ENCODE measurements at places on chromosomes 1 and 21. TPM values are rescaled to one million over a fixed set of nuclear protein-coding genes. Genes with fewer than 3 reads are reported as not detected.

- ATAC-seq = no peak
- H3K27ac ChIP-seq = no peak overlapping the region
- H3K36me3 ChIP-seq = peaks cover 43% of the 10 kb centered on the region
- H3K27me3 ChIP-seq = no peaks in the 10 kb centered on the region
These were observed 41.8 kb downstream of the FLVCR1 start for GRCh38 chr1:212899845-212900244.

DNA sequence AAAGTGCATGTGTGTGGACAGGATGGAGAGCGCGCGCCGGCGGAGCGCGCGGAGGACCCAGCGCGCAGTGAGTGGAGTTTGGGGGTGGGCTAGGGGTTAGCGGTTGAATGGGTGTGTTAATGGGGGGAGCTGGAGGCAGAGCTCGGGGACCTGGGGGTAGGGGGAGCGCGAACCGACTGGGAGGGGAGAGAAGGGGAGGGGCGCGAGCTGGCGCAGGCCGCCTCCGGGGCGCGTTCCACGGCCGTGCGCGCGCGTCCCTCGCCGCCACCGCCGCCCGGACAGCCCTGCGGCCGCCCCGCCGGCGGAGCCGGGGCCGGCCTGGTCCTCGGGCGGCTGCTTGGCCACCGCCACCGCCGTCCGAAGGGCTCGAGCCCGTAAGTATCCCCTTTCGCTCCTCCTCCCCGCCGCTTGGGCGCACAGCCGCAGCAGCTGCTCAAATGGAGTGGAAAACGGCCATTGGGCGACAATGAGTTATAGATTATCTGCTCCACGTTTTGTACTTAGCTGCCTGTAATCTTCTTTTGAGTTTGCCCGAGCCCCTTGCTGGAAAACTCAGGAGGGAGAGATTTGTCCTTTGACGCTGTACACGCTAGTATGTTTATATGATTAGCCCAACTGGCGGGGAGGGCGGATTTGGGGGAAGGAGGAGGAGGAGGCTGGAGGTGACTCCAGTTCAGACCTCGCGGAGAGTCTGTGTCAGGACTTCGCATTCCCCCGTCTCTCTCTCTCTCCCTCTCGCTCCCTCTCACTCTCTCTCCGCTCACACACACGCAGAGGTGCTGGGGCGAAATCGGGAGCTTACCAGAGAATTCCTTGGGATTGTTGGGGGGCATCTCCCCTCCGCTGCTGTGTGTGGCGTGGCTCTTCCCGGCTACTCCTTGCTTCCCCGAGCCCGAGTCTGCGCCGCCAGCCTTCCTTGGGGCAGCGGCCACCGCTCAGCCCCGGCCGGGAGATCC is at the start of gene ADGRL2:
ADGRL2 (plus strand) TSS at position 240 of the 956 bp plus-strand sequence. CDS start 36,051 bp downstream, outside the sequence.
- peak within 1 kb of the TSS; percentile 15 for H3K4me3 ChIP-seq
- H3K27ac ChIP-seq = no peak within 1 kb of the TSS
- no peaks in the 10 kb centered on the region for H3K36me3 ChIP-seq
- peaks cover 4% of the 10 kb centered on the region for H3K4me1 ChIP-seq
- peaks cover 21% of the 10 kb centered on the region for H3K27me3 ChIP-seq

DNA sequence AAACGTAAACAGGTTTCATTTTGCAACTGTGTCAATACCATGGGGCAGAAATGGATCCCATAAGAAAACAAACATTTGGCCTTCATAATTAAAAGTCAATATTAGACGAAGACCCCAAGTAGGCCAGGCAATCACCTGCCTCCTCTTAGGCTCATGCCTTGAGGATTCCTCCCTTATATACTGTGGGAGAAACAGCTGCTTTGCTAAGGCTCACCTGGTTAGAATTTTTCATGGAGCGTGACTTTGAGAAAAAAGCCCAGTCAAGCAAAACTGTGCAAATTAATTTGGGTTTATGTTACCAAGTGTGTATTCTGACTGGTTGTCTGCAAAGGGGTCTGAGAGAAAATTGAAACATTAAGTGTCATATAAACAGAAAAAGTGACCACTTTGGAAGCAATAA is 605.3 kb upstream of the USP24 start:
- ATAC-seq = no peak
- no peaks in the 10 kb centered on the region for H3K4me1 ChIP-seq
- H3K27me3 ChIP-seq = peaks cover 10% of the 10 kb centered on the region
- no peak overlapping the region for H3K4me3 ChIP-seq
- no peak overlapping the region for H3K27ac ChIP-seq

GRCh38 chr1:167456524-167456923 is 61.8 kb downstream of the CD247 start:
- peak overlapping the region; percentile 89 for H3K27ac ChIP-seq
- peaks cover 30% of the 10 kb centered on the region for H3K4me1 ChIP-seq
- peak; percentile 38 for ATAC-seq
- H3K4me3 ChIP-seq = peak overlapping the region; percentile 86
- H3K36me3 ChIP-seq = peaks cover 74% of the 10 kb centered on the region

- H3K27me3 ChIP-seq = no peaks in the 10 kb centered on the region
- H3K27ac ChIP-seq = peak within 1 kb of the TSS; percentile 98
- H3K4me1 ChIP-seq = peaks cover 25% of the 10 kb centered on the region
- H3K36me3 ChIP-seq = peaks cover 53% of the 10 kb centered on the region
- peak; percentile 93 for ATAC-seq
- H3K4me3 ChIP-seq = peak within 1 kb of the TSS; percentile 100
These were observed at the start of gene RCC1 for GRCh38 chr1:28505406-28506187. Gene RCC1 (plus strand): TSS chr1:28506043. CDS start chr1:28529867, 23,824 bp downstream.

GRCh38 chr1:95033843-95034242 is 38.9 kb downstream of the ALG14 start:
- H3K27me3 ChIP-seq = no peaks in the 10 kb centered on the region
- ATAC-seq = no peak
- no peaks in the 10 kb centered on the region for H3K4me1 ChIP-seq
- no peak overlapping the region for H3K4me3 ChIP-seq
- no peaks in the 10 kb centered on the region for H3K36me3 ChIP-seq

DNA sequence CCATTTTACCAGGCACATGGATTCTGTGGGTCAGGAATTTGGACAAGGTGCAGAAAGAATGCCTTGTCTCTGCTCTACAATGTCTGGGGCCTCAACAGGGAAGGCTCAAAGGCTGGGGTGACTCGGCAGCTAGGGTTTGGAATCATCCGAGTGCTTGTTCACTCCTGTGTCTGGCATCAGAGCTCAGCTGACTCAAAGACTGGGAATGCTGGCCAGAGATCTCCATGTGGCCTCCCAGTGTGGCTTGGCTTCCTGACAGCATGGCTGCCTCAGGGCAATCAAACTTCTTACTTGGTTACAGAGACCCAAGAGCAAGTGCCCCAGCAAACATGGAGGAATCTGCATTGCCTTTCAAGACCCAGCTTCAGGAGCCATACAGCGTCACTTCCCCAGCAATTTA is 110.5 kb downstream of the TOMM20 start:
- no peaks in the 10 kb centered on the region for H3K27me3 ChIP-seq
- no peak for ATAC-seq
- H3K27ac ChIP-seq = no peak overlapping the region
- H3K4me3 ChIP-seq = peak overlapping the region; percentile 40

GRCh38 chr1:36217670-36218069 is 6.6 kb upstream of the THRAP3 start:
- ATAC-seq = no peak
- H3K4me3 ChIP-seq = no peak overlapping the region
- no peaks in the 10 kb centered on the region for H3K36me3 ChIP-seq
- H3K27me3 ChIP-seq = no peaks in the 10 kb centered on the region
- H3K4me1 ChIP-seq = no peaks in the 10 kb centered on the region

DNA sequence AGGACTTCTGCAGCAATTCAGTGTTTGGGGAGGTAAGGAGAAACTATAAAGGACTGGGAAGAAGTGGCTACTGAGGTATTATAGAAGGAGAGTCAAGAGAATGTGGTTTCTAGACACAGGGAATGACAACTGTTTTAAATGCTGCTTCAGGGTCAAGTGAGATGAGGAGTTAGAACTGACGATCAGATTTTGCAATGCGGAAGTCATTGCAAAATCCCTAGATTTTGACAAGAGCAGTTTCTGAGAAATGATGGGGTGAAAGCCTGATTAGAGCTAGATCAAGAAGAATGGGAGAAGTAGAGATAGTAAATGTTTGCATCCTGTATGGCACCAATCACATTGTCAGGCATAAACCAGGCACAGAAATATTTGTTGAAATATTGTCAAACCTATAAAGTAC is 4.7 kb upstream of the TSNAX start:
- H3K4me3 ChIP-seq = no peak overlapping the region
- no peak for ATAC-seq

- H3K4me1 ChIP-seq = peaks cover 38% of the 10 kb centered on the region
- no peak overlapping the region for H3K4me3 ChIP-seq
- H3K36me3 ChIP-seq = no peaks in the 10 kb centered on the region
- no peak overlapping the region for H3K27ac ChIP-seq
- H3K27me3 ChIP-seq = peaks cover 5% of the 10 kb centered on the region
These were observed 117.8 kb upstream of the SLC25A33 start for GRCh38 chr1:9421533-9421873.

DNA sequence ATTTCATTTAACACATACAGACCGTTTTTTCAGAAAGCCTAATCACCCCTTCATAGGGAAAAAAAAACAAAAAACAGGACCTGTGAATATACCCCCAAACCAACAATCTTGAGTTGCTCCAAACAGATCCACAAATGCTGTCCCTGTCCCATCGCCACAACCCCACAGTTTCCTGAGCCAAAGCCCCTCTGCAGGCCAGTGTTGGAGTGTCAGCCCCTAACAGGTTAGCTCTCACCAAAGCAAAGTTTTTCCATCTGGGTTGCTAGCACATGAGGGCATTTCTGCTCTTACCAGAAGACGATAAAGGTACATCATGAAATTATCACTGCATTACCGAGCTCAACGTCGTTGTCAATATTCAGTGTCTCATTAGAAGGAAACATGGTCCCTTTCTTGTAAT is 40.8 kb downstream of the MCOLN2 start:
- no peak overlapping the region for H3K27ac ChIP-seq
- H3K4me3 ChIP-seq = no peak overlapping the region
- peaks cover 12% of the 10 kb centered on the region for H3K4me1 ChIP-seq
- no peaks in the 10 kb centered on the region for H3K27me3 ChIP-seq
- ATAC-seq = no peak
- H3K36me3 ChIP-seq = peaks cover 83% of the 10 kb centered on the region

GRCh38 chr1:26468911-26469310 is 3.3 kb upstream of the HMGN2 start:
- no peak overlapping the region for H3K4me3 ChIP-seq
- no peak for ATAC-seq
- peaks cover 13% of the 10 kb centered on the region for H3K4me1 ChIP-seq
- H3K36me3 ChIP-seq = peaks cover 86% of the 10 kb centered on the region
- H3K27me3 ChIP-seq = no peaks in the 10 kb centered on the region

GRCh38 chr1:202844935-202845334 is 34.2 kb downstream of the PCAT6 start:
- H3K4me3 ChIP-seq = no peak overlapping the region
- H3K27me3 ChIP-seq = no peaks in the 10 kb centered on the region
- peaks cover 6% of the 10 kb centered on the region for H3K4me1 ChIP-seq
- H3K36me3 ChIP-seq = no peaks in the 10 kb centered on the region

DNA sequence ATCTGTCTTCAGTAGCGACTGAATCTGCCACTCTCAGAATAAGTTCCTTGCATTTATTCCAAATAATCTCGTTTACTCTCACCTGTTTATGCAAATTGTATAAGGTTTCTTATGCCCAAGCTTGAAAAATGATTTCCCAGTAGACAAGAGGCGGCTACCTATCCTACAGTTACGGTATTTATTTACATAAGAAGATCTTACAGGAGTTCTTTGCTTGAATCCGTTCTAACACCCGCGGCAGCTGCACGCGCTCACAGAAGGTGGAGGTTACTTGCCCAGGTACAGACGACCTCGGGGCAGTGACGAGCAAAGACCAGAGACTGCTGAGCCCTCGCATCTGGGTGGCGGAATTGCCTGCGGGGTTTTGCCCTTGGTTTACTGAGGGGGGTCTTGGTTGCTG is 79.9 kb downstream of the SKI start:
- no peaks in the 10 kb centered on the region for H3K4me1 ChIP-seq
- no peak overlapping the region for H3K27ac ChIP-seq
- H3K36me3 ChIP-seq = peaks cover 52% of the 10 kb centered on the region
- no peaks in the 10 kb centered on the region for H3K27me3 ChIP-seq
- ATAC-seq = no peak
- H3K4me3 ChIP-seq = no peak overlapping the region

DNA sequence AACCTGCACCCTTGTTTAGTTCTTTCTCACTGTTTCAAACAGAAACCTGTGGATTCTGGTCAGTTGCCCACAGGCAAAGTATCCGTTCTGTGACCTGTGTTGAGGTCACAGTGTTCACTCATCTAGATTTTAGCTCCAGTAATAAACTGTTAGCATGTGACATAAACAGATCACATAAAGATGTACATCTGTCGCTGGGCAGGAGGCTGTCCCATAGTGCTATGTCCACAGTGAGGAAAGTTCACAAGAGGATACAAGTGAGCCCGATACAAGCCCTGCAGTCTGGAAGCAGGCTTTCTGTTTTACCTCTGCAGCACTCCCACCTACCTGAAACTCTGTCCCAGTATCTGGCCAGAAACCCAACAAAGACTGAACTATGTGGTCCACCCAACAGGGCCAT is 28.4 kb downstream of the LMX1A start:
- H3K4me3 ChIP-seq = no peak overlapping the region
- H3K4me1 ChIP-seq = no peaks in the 10 kb centered on the region

GRCh38 chr1:204087893-204088528 is 15.1 kb downstream of the SOX13 start:
- H3K4me1 ChIP-seq = no peaks in the 10 kb centered on the region
- H3K4me3 ChIP-seq = no peak overlapping the region
- no peaks in the 10 kb centered on the region for H3K27me3 ChIP-seq
- no peaks in the 10 kb centered on the region for H3K36me3 ChIP-seq

DNA sequence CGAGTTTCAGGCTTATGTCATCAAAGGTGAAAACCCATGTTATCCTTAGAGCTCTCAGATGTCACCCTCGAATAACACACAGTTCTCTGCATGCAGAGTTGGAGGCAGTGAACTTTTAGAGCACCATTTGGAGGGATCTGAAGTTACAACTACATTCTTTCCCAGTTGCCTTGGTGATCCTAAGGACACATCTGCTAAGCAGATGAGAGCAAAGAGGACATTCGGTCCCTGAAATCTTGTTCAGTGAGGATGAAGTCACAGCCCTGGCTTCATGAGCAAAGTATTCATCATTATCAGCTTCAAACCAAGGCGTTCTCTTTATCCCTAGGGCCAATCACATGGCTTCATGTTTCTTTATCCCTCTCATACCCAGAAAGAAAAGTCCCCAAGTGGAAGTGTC is 23.1 kb upstream of the MCOLN2 start:
- H3K36me3 ChIP-seq = no peaks in the 10 kb centered on the region
- H3K27ac ChIP-seq = no peak overlapping the region
- no peak for ATAC-seq
- H3K4me1 ChIP-seq = no peaks in the 10 kb centered on the region

Gene KTI12
- total RNA-seq = 16.2 TPM

Gene RGS13
- total RNA-seq = 0.19 TPM

Gene NR0B2
- not detected for total RNA-seq

Gene SMCP
- total RNA-seq = not detected

Gene LIPI
- not detected for total RNA-seq

Gene AJAP1
- total RNA-seq = not detected

Gene TSTD1
- total RNA-seq = 38.7 TPM

Gene HOOK1
- 10.3 TPM for total RNA-seq

Gene FCRL5
- not detected for total RNA-seq

Data from activated T-helper 17 cell treated with anti-CD3 and anti-CD28 coated beads, Interleukin-2, amount 50 U/mL, for 72 hours (primary cell).